Panc1 (cell line): ENCODE measurements at places on chromosomes 2 and 18. TPM values are rescaled to one million over a fixed set of nuclear protein-coding genes. Genes with fewer than 3 reads are reported as not detected.

DNA sequence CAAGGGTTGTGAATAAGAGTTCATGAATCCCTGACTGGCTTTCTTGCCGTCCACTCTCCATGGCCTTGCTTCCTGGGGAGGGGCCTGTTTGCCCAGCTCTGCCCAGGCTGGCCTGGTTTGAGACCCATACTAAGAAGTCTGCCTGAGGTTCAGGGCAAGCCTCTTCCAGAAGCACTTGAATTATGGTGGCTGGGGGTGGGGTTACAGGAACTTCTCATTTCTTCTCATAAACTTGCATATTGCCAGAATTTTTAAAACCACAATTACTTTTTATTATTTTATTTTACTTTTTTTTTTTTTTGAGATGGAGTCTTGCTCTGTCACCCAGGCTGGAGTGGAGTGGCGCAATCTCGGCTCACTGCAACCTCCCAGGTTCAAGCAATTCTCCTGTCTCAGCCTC, 42.0 kb downstream of the GORASP2 start:
- no peak for DNase-seq

DNA sequence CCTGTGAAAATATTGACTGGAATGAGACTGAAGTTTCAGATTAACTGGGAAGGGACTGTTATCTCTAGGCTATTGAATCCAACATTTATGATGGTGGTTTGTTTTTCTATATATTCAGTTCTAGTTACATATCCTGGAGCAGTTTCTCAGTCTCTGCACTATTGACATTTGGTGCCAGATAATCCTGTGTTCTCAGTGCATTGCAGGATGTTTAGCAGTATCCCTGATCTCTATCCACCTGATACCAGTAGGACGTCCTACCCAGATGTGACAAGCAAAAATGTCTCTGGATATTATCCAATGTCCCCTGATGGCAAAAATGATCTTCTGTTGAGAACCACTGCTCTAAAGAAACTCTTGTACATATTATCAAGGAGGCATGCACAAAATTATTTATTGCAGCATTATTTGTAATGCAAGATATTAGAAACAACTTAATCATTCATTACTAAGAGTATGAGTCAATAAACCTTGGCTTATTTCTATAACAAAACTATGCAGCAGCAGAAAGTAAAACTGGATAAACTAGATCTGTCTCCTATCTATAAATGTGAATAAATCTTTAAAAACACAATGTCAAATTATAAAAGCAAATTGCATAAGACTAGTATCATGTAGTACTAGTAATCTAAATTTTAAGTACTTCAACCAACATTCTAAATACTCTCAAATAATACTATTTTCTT, 369.3 kb upstream of the RND3 start:
- DNase-seq, result no peak

DNA sequence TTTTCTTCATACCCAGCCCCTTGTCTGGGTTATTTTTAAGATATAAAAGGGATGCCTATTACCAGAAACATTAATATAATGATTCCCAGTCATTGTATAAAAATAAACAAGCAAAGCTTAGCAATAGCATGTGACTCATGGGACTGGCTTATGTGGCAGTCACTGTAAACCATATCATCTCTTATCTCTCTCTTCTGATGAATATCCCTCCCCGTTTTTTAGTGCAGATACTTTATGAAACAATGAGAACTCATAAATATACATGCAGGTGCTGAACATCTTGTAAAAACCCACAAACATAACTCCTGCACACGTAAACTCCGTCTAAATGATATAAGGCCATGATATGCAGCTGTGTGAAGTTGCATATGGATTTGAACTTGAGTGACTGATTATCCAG, 154.9 kb downstream of the MGAT5 start:
- DNase-seq, result no peak

DNA sequence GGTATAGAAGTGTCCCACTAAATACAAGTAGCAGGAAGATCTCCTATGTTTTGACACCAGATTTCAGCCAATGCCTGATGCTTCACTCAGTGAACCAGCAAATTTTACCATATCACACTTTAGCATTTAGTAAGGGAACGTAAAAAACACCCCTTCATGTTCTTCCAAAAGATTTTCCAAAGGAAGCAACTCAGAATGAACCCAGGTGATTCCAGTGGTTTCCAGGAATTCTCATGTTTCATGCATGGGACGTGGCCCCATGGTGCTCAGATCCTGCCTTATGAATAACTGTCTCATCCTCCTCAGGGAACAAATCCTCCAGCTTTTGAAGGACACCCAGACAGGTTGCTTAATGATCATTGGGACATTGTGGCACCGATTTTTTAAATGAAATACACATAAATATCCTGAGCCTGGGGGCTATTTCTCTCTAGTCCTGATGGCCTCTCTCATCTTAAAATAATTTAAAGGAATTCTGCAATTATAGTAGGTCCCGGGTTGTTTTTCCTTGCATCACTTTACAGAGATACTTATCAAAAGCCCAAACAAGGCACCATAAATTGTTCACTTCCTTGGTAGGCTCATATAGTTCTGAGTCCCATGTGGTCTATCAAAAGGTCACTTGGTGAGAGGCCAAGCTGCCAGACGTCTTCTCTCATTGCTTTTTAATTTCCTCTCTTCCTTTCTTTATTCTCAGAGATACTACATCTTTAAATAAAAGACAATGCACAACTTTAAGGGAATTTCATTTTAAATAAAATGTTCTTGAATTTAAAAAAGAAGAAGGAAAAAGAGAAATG, 261.0 kb downstream of the ZNF516 start:
- DNase-seq, result no peak

DNA sequence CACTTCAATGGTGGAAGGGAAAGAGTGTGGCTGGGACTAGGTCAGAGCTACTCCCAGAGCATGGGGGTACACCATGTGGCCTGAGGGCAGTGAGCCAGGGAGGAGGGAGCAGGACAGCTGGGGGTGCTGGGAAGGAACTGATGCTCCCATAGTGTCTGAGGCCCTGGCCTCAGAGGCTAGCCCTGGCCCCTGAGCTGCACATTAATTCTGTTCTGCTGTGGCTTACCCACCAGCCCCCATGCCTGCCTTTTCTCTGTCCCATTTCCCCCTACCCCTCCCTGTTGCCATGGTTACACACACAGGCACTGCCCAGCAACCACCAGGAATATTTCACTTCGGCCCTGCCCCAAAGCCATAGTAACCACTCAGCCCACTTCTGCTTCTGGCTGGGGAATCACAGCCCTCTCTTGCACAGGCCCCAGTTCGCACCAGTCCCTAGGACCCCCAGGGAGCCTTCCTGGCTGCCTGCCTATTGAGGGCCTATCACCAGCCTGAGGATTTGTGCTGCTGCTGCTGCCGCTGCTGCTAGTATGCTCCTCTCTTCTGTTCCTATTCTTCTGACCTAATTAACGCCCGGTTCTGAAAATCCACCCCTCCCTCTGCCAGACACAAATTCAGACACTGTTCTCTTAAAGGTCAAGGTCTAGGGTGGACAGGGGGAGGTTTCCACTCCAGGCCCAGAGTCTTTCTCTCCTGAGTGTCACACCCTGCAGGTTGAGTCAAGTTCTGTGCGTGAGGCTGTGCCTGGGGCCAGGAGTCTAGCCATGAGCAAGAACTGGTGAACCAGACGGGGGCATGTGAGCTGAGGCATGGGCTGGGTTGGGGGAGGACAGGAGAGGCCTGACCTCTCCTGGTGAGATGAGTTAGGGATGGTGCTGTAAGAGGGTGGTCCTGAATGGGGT, 87.1 kb upstream of the MCFD2 start:
- no peak for DNase-seq

DNA sequence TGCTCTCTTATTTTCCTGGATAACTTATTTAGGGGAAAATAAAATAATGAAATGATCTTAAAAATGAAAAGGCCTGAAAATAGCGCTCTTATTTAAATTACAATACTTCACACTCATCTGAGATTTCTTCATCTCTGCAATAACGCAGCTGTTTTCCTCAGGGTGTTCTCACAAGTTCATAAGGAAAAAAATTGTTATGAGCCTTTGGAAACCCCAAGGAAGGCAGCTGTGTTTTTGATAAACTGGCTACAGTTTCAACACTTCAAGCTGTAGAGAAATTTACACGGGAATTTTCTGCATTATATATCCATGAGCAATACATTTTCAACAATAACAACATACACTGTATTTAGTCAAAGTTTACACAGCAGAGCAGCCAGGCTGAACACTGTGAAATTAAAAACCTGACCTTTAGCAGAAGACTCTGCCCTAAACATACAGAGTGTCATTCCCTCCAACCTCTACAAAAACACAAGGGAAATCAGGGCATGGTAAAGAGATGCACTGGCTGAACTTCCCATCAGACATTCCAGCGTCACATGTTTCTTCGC, 959.6 kb downstream of the SLC4A3 start:
- no peak for DNase-seq

GRCh38 chr2:188134241-188134640, 157.4 kb upstream of the GULP1 start:
- DNase-seq, result no peak

GRCh38 chr2:176130957-176131847, 1.7 kb downstream of the HOXD8 start:
- DNase-seq, result no peak

DNA sequence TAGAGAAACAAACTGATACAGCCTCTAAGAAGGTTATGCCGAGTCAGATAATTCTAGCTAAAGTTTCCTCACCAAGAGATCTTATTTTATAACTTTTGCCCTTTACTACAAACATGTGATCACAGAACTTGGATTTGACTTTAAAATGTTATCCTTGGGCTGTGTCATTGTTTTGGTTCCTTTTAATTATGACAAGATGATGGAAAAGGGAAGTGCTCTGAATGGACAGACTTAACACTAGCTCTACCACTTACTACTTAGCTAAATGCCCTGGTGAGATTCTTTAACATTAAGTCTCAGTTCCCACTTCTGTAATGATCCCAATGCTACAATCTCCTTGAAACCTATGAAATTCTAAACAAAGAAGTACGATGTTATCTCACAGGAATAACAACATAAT, 69.9 kb downstream of the RTTN start:
- DNase-seq, result no peak

- no peak for DNase-seq
Observed at GRCh38 chr2:221318376-221319130, 253.6 kb downstream of the EPHA4 start.

- DNase-seq, result no peak
Observed at GRCh38 chr2:32360416-32360815, 3.6 kb downstream of the BIRC6 start.

GRCh38 chr2:120525056-120526046, 179.4 kb downstream of the INHBB start:
- DNase-seq, result no peak

GRCh38 chr18:63949068-63949737, at the start of gene HMSD:
Gene HMSD, plus strand, starts transcription at chr18:63949301. Its CDS starts 4,155 bp downstream, at chr18:63953456.
- DNase-seq, result no peak

DNA sequence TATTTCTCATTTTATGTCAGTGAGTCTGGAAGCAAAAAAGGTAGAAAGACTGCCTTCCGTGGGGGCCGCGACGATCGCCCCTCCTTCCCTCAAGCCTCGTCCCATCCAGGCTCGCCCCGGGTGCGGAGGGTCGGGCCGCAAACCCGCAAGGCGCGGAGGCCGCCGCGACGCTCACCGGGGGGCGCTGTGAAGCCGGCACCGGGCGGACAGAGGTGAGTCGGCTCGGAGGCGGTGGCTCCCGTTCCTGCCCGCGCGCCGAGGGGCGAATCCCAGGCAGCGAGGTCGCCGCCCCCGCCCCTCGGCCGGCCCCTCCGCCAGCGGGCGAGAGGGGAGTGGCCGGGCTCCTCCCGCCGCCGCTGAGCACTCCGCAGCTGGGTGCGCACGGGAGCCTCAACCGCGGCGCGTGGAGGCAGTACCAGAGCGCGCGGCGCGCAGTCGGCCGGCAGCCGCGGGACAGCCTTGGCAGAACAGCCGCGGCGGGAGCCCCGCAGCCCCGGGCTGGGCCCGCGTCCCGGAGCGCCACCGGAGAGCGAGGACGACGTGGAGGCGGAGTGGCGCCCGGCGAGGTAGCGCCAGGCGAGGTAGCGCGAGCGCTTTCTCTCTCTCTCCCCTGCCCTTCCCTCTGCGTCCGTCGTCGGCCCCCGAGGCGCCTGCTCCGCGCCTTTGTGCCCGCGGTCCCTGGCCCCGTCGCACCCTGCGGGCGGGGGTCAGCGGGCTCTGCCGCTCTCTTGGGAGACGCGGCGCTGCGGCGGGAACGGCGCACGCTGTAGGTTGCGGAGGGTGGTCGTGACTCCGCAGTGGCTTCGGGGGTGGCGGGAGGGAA, at the start of gene MYO1B:
Gene MYO1B, plus strand, starts transcription at position 359 of the 823 bp plus-strand sequence. CDS start 31,492 bp downstream, outside the sequence.
- DNase-seq, result no peak

- DNase-seq, result no peak
Observed at GRCh38 chr18:46344416-46345180, 240.4 kb downstream of the HAUS1 start.

GRCh38 chr18:11998193-11998592, 16.9 kb downstream of the IMPA2 start:
- DNase-seq, result no peak

DNA sequence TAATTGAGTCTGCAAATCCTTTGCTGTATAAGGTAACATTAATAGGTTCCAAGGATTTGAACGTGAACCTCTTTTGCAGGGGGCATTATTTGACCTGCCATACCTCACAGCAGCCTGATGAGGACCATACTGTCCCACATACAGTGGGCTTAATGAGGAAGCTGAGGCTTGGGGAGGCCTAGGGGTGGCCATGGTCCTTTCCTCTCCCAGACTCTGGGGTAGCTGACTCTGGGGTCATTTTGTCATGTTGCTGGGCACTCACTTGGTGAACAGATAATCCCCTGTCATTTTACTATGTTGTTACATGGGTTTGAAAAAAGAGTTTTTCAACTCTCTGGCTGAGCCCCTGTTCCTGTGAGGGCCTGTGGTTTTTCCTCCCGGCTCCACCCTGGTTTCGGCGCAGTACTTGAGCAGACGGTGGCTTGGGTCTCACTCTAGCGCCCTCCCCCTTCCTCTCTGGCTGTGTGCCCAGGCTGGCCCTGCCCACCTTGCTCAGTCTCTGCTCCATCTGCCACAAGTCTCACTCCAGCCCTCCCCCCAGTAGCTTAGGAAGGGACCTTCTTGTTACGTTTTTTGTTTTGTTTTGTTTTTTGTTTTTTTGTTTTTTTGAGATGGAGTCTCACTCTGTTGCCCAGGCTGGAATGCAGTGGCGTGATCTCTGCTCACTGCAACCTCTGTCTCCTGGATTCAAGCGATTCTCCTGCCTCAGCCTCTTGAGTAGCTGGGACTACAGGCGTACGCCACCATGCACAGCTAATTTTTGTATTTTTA, 21.0 kb downstream of the INPP4A start:
- DNase-seq, result no peak

Gene FARP2
- total RNA-seq, result 80.3 TPM

Gene C2orf92
- 6.0 TPM for total RNA-seq

Gene CTAGE1
- total RNA-seq, result not detected

Gene SCYGR4
- total RNA-seq, result not detected

Gene GALNT13
- total RNA-seq, result not detected

Gene FKBP1B
- total RNA-seq, result 19.9 TPM

Gene RNF103
- 37.6 TPM for total RNA-seq
